ENCODE measurements at places on chromosomes 7 and 10.

- no peak for DNase-seq
These were observed 20.2 kb downstream of the SLC16A12 start for GRCh38 chr10:89515031-89515841.

GRCh38 chr7:132280335-132280734 is 295.9 kb downstream of the PLXNA4 start:
- DNase-seq = no peak

GRCh38 chr7:7959979-7960670 is 8.5 kb upstream of the GLCCI1 start:
- no peak for DNase-seq

- DNase-seq = no peak
These were observed 230.4 kb downstream of the TMEM178B start for GRCh38 chr7:141304291-141304690.

GRCh38 chr7:89232-90019 is 102.9 kb upstream of the FAM20C start:
- DNase-seq = no peak

GRCh38 chr7:125661006-125661405 is 731.4 kb upstream of the POT1 start:
- DNase-seq = no peak

DNA sequence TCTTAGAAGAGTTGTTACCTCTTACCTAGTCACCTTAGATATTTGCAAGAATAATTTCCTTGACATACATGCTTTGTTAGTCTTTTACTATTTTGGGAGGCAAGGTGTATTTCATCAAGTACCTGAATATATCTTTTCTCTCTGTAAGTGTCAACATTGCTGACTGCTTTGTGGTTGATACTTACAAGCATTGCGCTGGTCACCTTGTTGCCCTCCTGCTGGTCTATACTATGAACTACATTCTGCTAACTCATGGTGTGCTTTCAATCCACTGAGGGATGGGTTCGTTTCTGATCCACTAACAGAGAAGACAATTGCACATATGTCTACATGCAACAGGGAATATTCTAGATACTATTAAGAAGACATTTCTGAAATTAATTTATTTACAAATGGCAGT is 837.8 kb upstream of the COBL start:
- no peak for DNase-seq

GRCh38 chr10:11396311-11396955 is 215.0 kb downstream of the USP6NL start:
- DNase-seq = no peak

GRCh38 chr10:45064998-45065397 is 64.3 kb downstream of the ZNF22 start:
- no peak for DNase-seq

DNA sequence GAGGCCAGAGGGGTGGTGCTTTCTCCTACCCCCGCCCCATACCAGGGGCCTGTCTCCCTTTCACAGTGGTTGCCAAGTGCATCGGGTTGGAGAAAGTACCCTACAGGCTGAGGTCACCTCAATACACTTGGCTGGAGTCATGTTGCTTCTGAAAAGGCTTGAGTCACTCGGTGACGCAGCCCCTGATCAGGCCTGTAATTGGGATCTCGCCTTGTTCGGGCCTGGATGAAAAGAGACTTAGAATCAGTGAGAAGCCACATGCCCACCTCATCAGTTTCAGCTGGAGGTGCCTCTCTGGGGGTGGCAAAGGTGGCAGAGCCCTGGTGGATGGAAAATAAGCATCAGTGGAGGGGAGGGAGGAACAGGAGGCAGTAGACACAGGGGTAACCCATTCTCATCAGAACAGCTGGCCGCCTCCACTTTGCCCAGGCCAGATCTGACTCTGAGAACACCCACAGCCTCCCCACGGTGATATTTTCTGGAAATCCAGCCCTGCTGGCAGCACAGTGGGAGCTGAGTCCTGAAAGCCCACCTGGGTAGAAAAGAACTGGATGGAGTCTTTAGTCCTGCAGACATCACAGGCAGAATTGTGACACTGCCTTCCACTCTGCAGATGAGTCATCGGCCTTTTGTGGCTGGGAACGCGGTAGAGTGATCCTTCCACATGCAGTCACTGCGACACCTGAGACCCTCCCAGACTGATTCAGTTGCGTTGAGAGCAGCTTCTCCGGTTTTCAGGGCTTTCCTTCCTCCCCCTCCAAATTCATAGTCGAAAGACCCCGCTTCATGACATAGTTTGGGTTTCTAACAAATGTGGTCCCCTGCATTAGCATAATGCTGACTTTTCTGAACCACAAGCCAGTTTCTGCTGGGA is 108.0 kb downstream of the GRK5 start:
- DNase-seq = peak; percentile 84

DNA sequence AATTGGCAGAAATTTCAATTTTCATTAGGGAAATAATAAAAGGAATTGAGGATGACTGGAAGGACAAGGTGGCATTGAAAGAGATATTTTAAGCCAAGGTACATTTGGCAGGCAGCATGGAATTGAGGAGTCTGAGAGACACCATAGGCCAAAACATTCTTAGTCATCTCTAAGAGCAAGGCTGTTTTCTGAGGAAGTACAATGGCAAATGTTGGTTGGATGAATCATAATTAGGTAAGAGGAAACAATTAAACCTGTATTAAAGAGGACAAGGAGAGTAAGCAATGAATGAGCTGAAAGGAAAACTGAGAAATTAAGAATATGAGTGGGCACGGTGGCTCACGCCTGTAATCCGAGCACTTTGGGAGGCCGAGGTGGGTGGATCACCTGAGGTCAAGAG is 86.3 kb downstream of the MRPL32 start:
- no peak for DNase-seq

DNA sequence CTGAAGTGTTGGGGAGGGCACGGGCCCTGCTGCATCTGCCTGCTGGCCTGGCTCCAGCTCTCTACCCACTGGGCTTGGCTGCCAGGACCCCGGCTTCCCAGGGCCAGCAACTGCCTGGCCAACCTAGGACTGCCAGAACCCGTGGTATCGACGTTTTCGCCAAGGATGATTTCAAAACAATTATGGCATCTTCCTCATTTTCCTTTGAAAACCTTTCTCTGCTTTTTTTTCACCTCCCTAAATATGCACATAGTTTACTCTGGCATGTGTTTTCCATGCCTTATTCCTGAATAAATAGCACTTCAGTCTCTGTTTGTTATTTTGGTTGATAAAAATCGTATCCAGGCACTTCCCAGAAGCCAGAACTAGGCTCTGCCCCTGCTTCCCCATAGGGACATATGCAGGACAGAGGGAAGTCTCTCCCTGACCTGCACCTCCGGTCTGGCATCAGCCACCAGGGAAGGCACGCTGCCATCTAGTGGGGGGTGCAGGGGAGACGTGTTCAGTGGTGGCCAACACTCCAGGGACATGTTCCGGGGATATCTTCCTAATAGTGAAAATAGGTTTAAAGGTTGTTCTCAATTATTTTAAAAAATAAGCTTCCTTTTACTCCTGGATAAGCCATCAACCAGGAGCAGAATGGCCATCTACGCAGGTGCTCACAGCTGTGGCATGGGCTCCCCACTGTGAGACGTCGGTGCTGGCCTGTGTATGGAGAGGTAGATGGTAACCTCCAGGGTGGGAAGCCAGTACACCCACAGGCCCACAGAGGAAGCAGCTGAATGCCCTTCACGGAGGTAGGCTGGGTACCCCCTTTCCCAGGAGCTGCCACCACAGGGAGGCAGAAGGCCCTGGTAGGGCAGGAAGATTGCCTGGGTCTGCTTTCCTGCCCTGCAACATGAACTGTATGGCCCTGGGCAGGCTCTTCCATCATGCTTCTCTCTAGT is 30.7 kb upstream of the ANTXRL start:
- peak; percentile 60 for DNase-seq

DNA sequence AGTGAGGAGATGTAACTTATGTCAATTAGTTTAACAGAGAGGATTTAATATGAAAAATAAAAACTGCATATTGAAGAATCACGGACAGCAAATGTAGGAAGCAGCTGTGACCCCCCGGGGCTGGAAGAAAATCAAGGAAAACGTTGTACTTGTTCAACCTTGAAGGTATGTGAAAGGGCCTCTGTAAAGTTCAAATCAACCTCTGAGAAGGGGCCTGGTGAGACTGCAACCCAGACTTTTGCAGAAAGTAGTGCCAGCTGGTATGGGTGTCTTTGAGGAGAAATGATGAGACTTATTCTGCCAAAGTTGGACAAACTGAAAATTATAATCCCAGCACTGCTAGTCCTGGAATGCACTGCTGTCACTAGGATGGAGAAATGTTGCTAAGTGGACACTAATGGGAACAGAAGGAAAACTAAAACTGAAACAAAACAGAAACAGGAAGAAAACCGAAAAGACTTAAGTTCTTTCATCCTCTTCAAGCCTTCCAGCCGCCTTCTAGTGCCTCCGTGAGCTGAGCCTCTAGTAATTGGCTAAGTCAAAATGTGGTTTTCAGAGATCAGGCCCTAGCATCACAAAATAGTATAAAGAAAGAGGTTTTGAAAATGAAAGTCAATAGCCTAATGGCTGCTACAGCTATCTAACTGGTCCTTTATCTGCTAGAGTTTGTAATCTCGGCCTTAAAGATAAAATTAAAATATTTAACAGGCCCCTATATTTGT is 253.7 kb upstream of the SORCS1 start:
- no peak for DNase-seq

GRCh38 chr10:19245889-19246752 is 197.5 kb downstream of the MALRD1 start:
- DNase-seq = no peak

- no peak for DNase-seq
These were observed 6.4 kb downstream of the USP6NL start for GRCh38 chr10:11604865-11605650.

GRCh38 chr10:71225291-71226058 is 13.1 kb downstream of the UNC5B start:
- DNase-seq = no peak

DNA sequence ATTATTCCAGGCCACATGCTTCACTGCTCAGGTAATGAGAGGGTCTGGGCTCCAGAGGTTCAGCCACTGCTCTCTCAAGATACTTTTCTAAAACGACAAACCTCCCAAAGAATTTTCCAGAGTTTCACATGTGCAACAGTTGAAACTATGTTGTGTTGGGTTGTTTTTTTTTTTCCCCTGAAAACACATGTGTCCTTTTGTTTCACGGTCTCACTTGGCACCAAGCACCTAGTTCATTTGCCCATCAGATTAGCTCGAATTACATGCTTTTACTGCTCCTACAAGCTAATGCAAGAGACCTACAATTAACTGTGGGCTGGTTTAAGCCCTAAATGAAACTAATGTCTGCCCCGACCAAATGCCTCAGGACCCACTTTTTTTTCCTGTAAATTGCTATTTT is 313.3 kb downstream of the FGFR2 start:
- DNase-seq = no peak

DNA sequence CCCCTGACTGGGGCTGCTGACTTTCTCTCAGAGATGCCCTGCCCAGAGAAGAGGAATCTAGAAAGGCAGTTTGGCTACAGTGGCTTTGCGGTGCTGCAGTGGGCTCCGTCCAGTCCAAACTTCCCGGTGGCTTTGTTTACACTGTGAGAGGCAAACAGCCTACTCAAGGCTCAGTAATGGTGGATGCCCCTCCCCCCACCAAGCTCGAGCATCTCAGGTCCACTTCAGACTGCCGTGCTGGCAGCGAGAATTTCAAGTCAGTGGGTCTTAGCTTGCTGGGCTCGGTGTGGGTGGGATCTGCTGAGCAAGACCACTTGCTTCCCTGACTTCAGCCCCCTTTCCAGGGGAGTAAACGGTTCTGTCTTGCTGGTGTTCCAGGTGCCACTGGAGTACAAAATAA is 734.5 kb upstream of the LRRN3 start:
- no peak for DNase-seq

DNA sequence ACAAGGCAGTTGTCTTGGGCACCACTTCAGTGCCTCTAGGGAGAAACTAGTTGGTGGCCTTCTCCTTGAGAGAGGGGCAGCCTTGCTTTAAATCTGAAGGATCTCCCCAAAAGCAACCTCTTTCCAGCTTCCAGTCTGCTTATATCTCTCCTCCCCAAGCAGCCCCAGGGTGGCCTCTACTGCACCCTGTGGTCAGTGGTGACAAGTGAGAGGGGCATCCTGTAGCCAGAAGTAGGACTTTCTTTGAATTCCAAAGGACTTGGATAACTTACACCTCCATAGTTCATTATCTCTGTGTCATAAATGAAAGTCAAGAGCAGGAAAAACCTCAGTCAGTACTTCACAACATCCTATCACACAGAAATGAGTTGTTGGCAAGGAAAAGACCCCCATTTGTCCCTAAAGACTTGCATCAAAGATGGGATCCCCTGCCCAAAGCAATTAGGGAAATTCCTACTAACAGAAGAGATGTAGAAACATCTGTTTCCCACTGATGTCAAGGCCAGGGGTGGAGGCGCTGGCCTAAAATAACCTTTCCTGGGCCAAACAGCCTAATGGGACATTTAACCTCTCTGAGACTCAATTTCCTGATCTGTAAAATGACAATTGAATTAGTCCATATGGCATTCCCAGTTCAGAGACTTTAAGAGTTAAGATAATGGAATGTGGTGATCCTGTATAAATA is 44.0 kb upstream of the ANKRD1 start:
- no peak for DNase-seq

DNA sequence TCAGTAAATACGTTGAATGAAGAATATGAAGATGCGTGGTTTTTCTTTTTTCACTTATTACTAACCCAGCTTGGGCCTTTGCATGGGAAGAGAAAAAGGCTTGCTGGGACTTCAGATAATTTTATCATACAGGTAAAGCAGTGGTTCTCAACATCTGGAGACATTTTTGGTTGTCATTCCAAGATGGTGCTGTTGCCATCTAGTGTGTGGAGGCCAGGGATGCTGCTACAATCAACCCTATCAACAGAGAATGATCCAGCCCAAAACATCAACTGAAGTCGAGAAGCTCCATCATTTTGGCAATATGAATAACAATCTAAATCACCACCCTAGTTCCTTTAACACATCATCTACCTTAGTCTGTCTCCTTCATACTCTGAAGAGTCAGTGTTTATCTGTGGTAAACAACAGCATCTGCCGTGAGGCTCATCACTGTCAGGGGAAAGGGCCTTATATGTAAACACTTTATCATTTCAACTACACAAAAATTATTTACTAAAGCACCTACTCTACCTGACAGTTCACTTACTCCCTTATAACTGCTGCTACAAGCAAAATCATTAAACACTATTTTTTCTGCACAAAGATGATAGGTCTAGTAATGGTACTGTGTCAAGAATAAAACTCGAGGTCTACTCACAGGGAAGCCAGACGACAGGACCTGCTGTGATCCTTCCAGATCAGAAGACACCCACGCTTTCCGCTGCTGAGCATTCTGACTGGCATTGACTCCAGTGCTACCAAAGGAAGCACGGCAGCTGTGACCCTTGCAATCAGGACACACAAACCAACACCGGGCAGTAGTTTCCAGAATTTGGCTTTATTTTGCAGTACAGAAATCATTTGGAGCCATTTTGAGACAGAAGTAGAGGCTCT is 48.6 kb downstream of the GDI2 start:
- no peak for DNase-seq

- peak; percentile 13 for DNase-seq
These were observed 911 bp upstream of the HNRNPH3 start for GRCh38 chr10:68330852-68331454.

DNA sequence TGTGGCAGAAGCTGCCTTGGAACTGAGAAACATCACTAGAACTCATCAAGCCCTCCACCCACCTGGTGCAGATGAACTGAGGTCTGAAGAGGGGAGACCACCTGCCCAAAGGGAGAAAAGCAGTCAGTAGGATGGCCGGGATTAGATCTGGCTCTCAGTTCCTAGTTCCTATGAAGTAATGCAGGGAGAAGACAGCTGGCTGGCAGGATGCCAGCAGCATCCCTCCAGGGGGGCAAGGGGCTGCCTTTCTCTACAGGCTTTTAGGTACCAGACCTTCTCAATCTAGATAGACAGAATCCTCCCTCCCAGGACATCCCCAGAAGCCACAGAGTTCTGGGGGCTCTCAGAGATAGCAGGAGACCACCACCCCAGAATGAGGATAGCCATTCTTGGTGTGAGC is 7.8 kb downstream of the CRHR2 start:
- DNase-seq = no peak
